NCI-H69 (cell line): ENCODE measurements at places on chromosomes 6 and 20.

DNA sequence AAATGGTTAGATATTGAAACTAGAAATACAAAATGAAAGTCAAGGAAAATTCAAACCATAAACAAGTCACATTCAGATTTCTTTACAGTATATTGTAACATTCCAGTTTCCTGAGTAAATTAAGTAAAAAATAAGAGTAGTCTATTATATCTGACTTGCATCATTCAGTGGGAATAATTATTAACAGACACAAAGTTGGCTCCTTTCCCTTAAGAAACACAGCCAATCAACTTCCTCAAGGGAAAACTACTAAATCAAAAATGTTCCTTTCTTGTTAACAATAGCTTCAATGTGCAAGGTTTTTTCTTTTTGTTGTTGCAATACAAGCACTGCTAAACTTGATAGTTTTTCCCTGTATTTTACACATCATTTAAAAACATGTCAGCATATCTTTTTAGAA lies 33.2 kb downstream of the DNAAF9 start:
- no peak for DNase-seq

- no peak for DNase-seq
Measured at GRCh38 chr6:144417681-144418080, 132.5 kb downstream of the UTRN start.

GRCh38 chr6:72524011-72524645 lies 97.7 kb upstream of the KCNQ5 start:
- DNase-seq, result peak; percentile 89

DNA sequence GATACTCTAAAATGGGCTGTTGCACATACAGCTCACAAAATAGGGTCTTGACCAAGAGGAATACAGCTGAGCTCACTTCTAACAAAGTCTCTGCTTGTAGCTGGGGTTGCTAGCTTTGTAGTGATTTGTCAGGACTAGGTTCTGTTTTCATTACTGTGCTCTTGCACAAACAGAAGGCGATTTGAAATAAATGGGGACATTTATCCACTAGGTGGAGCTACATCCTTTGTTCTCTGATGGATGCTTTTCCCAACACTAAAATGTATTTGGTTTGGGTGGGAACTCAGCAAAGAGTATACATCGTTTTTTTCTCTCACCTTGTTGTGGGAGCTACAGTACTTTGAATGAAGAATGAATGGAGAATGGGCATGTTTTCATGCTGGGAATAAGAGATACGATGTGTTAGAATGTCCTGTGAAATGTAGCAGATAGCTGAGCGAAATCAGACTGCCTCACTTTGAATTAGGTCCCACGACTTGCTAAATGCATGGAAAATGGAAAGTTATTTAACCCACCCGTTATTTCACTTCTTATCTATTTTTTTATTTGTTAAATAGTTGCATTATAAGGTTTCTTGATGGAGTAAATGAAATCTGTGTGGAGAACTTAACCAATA lies 494.7 kb upstream of the MAP3K7 start:
- DNase-seq, result peak; percentile 72

DNA sequence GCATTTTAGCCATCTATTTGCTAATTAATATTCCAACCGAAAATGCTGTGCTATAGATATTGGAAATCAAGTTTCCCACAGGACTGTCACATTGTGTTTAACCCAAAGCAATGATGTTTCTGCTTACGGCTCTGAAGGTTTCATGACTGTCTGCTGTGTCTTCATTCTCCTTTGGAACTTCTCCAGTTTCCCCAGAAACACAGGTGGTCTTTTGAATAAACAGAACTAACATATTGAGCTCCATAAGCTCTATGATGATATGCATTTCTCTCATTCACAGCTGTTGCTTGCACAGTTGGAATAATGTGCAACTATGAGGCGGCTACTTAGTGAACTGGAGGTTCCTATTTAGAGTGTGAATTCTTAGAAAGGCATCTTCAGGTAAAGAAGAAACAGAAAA lies 266.0 kb upstream of the ID4 start:
- peak; percentile 70 for DNase-seq
